Common myeloid progenitor, CD34-positive (primary cell): ENCODE measurements at places on chromosomes 12 and 14.

GRCh38 chr12:93979189-93979588 is 169.2 kb upstream of the PLXNC1 start:
- peak; percentile 56 for DNase-seq

GRCh38 chr14:64541261-64541971 is 875 bp downstream of the HSPA2 start:
- DNase-seq = peak; percentile 31

DNA sequence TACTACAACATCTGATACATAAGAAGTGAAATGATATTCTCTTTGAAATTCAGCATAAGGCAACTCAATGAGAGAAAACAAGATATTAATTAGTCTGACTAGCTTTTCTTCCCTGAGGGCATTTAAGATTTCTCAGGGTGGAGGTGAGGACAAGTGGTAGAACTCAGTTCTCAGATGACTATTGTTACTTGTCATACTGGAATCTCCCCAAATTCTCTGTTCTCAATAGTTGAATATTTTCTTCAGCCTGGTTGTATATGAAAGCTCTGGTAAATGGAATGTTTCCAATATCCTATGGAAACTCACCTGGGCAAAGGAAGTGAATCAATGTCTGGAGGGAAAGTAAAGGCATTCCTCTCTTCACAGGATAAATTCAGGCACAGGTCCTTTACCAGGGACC is 18.2 kb upstream of the ITGA5 start:
- DNase-seq = no peak

DNA sequence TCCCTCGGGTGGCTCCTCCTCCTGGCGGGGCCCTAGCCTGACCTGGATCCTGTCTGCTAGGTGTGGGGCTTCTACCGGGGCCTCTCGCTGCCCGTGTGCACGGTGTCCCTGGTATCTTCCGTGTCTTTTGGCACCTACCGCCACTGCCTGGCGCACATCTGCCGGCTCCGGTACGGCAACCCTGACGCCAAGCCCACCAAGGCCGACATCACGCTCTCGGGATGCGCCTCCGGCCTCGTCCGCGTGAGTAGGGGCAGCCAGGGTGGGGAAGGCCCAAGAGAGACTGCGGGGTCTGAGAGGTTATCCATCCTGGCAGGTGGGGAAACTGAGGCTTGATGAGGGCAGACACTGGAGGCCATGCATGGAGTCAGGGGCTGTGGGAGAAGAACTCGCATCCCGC is 4.0 kb downstream of the SLC25A47 start:
- no peak for DNase-seq

DNA sequence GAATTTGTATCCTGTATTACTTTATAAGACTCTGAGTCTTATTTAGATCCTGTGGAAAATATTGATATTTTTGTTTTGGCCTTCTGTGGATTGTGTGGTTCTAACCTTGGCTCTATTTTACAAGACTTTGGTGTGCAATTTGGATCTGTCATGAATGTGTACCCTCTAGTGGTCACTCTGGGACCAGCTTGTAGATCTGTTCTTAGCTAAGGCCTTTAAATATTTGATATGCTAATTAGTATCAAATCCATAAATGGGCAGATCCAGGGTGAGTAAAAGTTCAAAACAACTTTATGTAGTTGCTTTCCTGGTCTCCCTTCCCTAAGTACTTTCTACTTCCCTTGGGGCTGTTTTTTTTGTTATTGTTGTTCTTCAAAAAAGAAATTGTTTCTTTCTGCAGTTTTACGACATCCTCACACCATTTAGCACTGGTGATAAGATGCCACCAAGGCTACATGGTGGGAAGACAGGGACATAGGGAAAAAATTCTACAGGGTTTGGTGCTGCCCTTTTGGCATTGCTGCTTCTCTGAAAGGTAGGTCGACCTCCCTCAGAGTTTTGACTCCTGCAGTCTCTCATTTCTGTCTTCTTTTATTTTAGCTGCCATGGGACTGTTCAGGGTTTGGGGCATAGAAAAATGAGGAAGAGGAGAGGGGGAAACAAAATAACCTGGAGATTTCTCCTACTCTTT is 238.5 kb downstream of the GPHN start:
- DNase-seq = peak; percentile 79

GRCh38 chr12:88854260-88854659 is 274.0 kb upstream of the KITLG start:
- DNase-seq = no peak

DNA sequence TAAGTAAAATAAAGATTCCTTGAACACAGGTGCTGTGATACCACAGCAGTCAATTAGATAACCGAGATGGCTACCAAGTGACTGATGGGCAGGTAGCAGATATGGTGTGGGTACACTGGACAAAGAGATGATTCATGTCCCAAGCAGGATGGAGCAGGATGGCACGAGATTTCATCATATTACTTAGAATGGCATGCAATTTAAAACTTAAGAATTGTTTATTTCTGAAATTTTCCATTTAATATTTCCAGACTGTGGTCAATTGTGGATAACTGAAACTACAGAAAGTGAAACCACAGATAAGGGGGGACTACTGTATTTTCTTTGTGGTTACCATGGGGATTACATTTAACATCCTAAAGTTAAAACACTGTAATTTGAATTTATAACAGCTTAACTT is 7.5 kb upstream of the ZFP36L1 start:
- DNase-seq = peak; percentile 67

DNA sequence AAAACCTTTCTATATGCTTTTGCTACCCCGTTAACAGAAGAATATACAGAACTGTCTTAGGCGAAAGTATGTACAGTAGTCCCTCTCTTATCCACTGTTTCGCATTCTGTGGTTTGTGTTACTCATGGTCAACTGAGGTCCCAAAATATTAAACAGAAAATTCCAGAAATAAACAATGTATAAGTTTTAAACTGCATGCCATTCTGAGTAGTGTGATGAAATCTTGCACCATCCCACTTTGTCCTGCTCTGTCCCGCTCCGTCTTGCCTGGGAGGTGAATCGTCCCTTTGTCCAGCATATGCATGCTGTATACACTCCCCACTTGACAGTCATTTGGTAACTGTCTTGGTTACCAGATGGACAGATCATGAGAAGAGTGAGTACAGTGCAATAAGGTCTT is 70.1 kb upstream of the STRN3 start:
- DNase-seq = no peak

DNA sequence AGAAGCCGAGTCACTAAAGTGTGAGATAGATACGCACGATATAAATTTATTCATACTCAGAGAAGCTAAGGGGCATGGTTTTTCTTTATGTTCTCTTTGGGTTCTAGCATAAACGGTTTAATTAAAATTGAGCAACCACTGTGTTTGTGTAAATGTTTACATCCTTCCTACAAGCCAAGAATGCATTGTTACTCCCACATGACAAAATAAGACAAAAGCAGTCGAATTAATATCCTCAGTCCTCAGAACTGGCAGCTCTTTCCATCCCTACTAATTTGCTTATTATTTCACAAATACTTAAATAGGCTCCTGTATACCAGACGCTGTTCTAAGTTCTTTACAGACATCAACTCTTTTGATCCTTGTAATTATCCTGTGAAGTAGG is 32.0 kb downstream of the SSPN start:
- DNase-seq = peak; percentile 7

DNA sequence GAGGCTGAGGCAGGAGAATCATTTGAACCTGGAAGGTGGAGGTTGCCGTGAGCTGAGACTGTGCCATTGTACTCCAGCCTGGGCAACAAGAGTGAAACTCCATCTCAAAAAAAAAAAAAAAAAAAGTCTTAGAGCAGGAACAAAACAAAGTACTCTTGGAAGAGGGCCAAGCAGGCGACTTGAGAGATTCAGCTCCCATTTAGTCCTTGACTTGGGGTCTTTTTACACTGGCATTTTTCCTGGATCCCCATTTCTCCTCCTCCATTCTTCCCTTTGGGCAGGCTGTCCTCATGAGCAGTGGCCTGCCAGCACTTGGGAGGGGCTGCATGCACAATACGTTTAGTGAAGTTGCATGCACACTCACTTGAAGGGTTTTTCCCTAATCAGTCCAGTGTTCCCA is 72.9 kb downstream of the C14orf132 start:
- no peak for DNase-seq

- DNase-seq = peak; percentile 13
Observed at GRCh38 chr12:59699421-59700152, 103.8 kb downstream of the SLC16A7 start.

- DNase-seq = no peak
Observed at GRCh38 chr14:103818422-103818821, 29.0 kb downstream of the PPP1R13B start.

DNA sequence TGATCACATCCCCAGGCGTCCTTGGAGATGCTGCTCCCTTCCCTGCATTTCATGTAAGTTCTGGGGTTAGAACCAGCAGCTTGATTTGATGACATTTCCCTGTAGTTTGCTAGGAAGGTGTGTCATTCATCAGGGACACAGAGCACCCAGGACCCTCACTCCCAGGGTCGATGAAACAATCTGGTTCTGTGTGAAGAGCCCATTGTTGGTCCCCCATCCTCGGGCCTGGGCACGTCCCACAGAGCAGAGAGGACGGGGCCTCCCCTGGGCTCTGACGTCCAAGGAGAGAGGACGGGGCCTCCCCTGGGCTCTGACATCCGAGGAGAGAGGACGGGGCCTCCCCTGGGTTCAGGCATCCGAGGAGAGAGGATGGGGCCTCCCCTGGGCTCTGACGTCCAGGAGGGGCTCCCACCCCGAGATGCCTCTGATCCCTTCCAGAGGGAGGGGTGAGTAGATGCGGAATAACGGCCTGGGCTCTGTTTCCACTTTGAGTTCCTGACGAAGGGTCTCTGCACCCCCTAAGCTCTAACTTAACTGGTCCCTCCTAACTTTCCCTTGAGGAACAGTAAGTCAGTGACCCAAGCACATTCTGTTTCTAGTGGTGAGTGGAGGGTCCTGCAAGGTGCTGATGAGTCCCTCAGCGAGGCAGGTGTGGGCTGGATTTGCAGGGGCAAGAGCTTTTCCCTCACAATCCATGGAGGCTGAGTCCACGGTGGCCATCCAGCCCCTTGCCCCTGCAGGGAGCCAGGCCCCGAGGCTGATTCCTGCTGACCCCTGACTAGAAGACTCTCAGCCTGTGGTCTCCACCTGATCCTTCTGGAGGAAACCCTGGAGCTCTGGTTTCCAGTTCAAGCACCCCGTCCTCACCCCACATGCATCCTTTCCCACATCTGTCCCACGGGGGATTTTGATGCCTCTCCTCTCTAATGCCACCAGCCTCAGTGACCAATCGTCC is 35.5 kb upstream of the SFSWAP start:
- DNase-seq = no peak

DNA sequence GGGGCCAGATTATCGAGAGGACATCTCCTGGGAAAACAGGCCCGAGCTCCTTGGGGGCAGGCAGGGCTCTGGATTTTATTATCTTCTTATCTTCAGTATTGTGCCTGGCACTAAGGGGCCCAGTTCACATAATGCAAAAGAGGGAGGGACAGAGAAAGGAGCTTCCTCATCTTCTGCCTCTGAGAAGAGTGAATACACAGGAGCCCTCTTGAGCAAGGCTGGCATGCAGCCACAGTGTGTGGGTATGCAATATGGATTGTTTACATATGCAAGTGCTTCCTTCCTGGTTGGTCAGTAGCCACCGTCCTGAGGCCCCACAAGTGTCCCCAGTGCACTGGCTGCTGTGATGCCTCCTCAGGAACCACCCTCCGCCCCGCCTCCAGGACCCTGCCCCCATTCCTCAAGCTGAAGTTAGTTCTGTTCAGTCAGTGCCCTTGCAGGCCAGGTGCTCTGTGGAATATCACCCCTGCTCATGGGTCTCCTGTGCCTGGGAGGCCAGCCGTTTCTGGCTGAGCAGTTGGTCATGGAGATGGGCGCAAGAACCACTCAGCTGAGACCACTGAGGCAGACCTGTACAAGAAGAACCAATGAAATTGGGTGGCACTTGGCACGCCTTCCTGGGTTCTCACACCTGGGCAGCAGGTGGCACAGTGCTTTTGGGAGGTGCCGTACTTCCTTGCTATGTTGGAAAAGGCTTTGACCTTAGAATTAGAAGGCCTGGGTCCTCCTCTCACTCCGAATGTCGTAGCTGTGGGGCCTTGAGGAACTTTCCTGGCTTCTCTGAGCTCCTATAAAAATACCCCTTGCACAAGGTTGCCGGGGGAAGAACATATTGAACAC is 35.1 kb upstream of the ACTN1 start:
- DNase-seq = peak; percentile 87

DNA sequence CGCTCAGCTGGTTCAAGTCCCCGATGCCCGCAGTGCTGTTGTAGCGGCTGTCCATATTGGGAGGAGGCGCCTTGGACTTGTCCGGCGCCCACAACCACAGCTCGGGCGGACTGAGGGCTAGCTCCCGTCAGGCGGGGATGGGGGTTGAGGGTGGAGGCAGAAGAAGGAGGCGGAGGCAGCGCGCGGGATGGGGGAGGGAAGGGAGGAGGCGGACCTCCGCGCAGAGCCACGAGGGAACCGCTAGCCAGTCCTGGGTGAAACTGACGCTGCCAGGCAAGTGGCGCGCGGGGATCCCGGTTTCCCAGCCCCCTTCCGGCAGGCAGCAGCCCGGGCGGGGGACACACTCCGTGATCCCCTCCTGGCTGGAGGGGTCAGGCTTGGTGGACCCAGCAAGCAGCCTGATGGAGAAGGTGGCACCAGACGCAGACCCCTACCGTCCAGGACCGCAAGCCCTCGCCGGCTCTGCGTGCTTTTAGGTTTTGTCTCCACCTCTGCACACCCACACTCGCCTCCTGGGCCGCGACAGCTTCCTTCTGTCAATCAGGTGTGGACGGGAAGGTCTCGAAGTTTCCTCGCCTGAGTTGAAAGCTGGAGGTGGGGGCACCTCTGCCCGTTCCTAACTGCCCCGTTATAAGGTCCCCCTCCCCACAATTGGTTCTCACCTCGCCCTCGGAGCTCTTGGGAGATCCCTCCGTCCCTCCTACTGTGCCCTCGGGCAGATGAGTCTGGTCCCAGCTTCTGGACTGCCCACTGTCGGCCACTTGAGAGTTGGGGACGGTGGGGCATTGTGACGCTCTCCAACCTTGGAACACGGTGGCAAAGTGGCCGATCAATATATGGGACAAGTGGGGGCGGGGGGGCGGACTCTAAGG is at the start of gene CPNE8:
CPNE8 (minus strand) TSS at position 112 of the 872 bp plus-strand sequence; CDS start at position 55, 57 bp downstream.
- peak; percentile 84 for DNase-seq

DNA sequence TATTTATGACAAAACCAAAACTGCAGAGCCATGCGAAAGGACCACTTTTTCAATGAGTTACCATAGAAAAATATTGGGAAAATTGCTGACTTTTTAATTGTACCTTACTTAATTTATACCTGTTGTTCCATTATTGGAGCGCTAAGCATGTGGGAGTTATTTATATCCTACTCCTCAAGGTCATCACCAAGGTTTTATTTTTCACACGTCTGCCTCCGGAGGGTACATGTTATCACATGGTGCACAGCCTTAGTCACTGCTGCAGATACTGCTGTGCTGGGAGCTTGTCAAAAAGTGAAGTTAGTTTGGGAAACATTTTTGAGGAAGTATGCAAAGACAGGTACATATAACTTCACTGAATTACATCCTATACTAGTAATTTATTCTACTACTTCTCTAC is 1444.3 kb downstream of the AACS start:
- no peak for DNase-seq

GRCh38 chr12:123540899-123541662 is 7.6 kb upstream of the RILPL1 start:
- DNase-seq = no peak

GRCh38 chr12:76890151-76891143 is 11.6 kb upstream of the CSRP2 start:
- peak; percentile 24 for DNase-seq
